CD8-positive, alpha-beta memory T cell (primary cell): ENCODE measurements at places on chromosomes 11 and 22.

- no peak for DNase-seq
Measured at GRCh38 chr11:75797792-75798191, 17.2 kb upstream of the UVRAG start.

GRCh38 chr11:10693509-10694081 is at the start of gene IRAG1:
TSS of gene IRAG1 (minus strand) at chr11:10693755. CDS start at chr11:10693602, 153 bp downstream.
- DNase-seq: no peak

DNA sequence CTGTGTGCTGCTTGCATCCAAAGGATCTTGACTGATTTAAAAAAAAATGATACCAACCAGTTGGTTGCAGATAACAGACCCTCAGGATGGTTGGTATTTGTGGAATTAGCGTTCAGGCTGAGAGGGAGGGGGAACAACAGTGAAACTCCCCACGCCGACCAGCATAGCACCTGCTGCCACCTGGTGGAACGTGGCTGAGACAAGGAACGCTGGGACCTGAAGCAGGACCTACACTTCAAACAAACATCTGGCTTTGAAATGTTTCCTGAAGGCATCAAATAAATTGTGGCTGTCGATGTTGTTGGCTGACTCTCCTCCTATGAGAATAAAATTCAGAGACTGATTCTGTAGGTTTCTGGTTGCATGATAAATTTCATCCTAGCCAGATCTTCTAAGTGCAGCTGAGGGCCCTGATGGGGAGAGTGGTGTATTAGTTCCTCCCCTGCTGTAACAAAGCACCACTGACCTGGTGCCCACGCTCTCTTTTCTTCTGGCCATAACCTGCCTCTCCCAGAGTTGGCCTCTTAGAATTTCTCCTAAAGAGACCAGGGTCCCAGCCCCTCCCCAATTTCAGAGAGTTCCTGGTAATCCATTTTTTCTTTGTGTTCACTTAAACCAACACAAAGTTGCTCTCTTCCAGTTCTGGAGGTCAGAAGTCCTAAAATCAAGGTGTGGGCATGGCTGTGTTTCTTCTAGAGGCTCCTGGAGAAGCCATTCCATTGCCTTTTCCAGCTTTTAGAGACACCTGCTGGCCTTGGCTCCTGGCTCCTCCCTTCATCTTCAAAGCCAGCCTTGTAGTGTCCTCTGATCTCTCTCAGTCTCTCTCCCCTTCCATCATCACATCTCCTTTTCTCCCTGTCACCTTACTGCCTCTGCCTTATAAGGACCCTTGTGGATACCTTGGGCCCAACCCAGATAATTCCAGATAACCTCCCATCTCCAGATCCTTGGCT is 17.3 kb downstream of the APOL2 start:
- peak; percentile 38 for DNase-seq

GRCh38 chr11:65085446-65085845 is 1.4 kb downstream of the ZFPL1 start:
- no peak for DNase-seq

DNA sequence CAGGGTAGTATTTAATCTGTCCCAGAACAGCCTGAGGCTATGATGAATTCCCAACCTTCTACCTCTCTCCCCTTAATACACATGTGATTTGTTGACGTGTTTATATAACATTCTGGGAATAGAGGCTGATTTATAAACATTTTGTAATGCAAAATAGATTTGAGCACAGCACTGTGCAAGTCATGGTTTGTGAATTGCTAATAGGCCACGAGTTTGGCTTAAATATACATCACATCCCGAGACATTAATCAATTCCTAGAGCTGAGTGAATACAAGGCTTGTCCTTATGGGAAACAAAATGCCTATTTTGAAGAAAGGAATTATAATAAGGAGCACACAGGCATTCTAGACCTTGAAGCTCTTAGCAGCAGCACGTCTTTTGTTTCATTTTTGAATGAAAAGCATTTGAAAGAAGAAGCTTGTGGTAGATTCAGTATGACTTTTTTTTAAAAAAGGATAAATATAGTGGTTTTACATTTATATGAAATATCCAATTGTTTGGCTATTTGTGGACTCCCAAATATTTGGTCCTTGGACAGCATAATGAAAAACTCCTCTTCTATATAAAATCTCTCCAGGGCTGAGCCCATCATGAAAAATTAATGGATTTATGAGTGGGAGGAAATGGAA is 116.4 kb downstream of the SLC17A6 start:
- no peak for DNase-seq
